ENCODE measurements at places on chromosomes 1 and 21.

- no peak for DNase-seq
Observed at GRCh38 chr21:28375708-28376385, 616.8 kb downstream of the LTN1 start.

- no peak for DNase-seq
Observed at GRCh38 chr1:234631721-234632125, 21.7 kb upstream of the IRF2BP2 start.

GRCh38 chr21:31103163-31103562 lies 64.9 kb upstream of the KRTAP19-8 start:
- DNase-seq = no peak

DNA sequence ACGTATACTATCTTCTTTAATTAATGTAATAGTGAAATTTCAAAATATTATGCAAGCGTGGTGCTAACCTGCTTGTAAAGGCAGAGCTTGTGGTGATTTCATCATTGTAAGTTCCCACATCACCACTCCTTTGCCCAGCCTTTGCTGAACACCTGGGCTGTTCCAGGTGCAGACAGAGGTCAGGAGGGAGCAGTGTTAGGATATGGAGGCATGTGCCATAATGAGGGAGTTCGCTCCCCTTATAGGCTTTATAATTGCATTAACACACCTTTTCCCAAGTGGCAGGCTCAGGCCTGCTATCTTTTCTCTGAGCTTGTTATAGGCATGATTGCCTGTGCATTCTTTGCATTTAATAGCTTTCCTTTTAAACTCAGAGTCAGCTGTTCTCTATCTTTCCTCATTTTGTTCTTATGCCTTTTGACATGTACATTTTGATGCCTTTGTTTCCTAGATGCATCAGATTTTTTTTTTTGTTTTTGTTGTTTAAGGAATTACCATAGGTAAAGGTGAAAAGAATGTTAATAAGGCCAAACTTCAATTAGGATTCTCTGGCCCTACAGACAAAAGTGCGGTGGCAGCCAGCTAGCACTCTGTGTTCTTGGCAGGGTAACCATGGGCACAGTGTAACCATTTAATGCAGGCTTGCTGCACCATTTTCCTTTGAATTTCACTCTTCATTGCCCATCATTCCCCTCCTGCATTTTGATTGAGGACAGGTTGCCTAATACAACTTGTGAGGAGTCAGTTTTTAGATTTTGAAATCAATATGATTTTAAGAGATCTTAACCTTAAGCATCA lies 12.6 kb downstream of the NPL start:
- no peak for DNase-seq

DNA sequence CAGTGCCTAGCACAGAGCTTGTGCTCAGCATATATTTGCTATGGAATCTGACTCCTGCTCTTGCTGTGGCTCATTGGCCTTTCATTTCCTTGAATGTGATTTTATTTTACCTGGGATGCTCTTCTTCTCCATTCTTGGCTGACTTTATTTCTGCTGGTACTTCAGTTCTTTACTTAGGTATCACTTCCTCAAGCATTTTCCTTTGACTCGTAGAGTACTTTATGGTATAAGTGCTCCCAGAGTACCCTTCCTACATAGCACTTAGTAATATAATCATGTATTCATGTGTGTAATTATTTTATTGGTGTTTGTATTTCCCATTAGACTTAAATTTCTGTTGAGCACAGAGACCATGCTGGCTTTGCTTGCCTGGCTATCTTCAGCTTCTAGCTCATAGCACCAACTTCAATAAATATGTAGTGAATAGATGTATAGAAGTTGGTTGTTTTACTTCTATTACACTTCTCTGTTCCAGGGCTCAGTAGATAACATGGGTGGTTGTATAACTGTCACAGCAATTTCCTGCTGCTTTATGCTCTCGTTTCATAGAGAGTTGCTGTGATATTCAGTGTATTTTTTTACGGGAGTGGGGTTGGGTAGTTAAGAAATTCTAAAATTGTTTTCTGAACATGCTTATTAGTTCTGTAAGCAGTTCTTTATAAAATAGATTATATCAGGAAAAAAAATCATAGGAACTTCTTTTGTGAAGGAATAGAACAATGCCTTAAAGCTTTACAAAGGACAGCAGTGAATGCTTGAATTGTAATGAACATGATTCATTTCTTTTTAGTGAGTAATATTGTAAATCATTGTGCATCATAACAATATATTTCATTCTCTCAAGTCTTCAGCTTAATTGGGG lies 112.2 kb downstream of the NEK7 start:
- no peak for DNase-seq

DNA sequence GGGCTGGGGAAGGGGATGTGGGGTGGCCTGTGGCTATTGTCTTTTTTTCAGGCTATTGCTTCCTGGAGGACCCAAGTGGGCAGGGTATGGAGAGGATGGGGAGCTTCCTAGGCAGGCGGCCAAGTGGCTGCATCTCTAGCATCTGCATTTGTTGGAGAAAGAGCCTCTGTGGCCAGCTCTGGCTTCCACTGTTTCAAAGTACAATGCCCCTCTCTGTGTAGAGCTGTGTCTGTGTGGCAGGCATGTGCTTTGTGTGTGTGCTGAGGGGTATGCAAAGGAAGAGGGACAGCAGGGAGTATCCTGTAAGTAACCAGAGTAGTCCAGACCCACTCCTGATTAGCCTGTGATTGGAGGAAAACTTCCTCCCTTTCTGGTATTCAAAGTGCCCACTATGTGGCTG lies 40.6 kb downstream of the KCNA2 start:
- no peak for DNase-seq

- DNase-seq = no peak
Observed at GRCh38 chr1:32733582-32734321, 31.2 kb upstream of the SYNC start.

Measured in KG1 (cell line).